ENCODE measurements at places on chromosomes 2 and 18.

GRCh38 chr2:68564426-68564825 lies 79.0 kb upstream of the PROKR1 start:
- no peak for DNase-seq

DNA sequence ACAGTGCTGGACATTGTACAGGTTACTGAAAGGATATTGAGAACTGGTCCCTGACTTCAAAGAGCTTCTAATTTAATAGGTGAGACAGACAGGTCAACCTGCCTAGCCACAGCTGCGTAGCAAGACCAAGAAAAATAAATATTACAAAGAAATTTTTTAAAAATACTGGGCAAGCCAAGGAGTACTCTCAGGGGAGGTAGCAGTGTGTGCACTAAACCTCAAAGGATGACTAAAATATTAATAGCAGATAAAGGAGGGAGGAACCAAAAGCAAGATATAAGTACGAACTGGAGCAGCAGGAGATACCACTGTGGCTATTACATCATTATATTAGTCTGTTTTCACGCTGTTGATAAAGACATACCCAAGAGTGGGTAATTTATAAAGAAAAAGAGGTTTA lies 14.9 kb downstream of the SCG2 start:
- no peak for DNase-seq

DNA sequence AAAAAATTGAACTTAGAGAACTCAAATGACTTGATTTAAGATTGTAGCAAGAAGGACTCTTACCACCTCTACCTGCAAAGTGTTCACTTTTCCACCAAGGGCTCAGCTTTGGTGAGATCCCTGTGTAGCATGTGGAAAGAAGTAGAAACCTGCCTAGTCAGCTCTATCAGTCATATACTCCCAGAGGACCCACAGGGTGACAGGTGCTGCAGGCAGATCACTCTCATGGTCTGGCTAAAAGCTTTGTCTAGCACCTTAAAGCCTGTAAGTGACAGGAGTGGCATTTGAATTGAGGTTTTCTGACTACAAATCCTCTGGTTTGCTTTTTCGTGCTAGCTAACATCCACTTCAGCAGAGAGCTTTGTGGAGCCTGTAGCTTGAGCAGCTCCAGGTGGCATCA lies 18.7 kb upstream of the NEMP2 start:
- DNase-seq: no peak

DNA sequence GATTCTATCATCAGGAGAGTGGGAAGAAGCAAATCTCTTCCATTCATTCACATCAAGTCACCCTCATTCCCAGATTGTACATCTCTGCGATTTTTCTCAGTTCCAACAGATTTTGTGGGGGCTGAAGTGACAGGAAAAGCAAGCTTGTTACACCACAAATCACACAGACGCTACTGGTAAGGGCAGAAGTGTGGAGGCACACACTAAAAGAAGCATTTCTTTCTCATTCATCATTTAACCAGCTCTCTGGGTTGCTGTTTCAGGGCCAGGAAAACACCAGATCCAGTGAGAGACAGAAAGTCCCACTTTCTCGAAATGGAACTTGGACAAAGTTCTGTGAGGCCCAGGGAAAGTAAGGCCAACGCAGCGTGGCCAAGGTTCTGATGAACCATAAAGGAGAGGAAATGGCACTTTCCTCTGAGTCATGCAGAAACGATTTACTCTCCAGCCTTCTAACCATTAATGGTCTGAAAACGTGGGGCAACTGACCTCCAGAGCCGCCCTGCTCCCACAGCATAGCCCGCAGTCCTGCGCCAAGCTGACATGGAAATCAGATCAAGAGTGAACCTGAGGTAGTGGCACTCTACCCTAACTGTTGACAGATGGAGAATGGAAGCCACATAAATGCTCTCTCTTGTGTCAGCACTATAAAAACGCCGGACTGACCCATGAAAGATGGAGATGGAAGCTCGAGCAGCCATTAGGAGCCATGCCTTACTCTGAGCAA lies 191.0 kb downstream of the C1D start:
- DNase-seq: no peak

- no peak for DNase-seq
Measured at GRCh38 chr2:161796192-161796591, 172.0 kb downstream of the SLC4A10 start.

DNA sequence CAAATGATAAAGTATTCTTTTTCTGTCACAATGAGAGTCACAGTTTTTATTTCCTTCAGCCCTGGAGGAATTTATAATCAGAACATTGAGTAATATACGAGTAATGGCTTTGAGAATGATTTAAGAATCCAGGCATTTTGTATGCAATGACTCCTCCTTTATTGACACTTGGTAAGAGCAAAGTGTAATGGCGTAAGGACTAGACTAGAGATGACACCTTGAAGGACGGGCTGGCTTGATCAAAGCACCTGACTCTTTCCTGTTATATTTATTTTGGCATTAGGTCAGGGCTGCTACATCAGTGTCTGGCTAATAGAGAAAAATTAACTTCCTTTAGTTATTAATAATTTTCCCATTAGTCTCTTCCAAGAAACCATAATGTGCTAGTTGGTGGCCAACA lies 482.4 kb upstream of the GCFC2 start:
- no peak for DNase-seq

DNA sequence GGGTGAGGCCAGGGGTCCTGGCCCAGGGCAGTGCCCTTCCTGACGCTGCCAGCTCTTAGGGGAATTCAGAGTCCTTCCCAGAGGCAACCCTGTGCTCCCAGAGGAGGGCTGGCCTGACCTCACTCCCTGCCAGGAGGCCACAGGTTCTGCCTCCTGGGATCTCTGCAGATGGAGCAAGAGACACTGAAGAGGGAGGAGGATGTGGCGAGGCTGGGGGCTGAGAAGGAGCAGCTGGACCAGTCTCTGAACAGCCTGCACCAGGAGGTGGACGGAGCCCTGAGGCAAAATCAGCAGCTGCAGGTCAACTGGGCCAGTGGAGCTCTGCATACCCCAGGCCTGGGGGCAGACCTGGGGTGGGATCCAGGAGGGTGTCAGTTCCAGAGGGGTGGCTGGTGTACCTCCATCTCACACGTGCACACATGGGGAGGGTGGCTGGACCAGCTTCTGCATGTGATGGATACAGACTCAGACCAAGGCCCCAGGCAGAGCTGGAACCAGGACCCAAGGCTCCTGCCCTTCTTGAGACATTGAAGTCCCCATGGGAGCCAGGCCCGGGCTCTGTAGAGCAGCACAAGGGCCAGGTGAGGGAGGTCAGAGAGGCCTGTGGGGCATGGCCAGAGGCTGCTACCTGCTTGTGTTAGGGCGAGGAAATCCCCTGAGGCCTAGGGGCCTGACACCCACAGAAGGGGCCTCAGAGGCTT lies 9.7 kb upstream of the SNED1 start:
- no peak for DNase-seq

DNA sequence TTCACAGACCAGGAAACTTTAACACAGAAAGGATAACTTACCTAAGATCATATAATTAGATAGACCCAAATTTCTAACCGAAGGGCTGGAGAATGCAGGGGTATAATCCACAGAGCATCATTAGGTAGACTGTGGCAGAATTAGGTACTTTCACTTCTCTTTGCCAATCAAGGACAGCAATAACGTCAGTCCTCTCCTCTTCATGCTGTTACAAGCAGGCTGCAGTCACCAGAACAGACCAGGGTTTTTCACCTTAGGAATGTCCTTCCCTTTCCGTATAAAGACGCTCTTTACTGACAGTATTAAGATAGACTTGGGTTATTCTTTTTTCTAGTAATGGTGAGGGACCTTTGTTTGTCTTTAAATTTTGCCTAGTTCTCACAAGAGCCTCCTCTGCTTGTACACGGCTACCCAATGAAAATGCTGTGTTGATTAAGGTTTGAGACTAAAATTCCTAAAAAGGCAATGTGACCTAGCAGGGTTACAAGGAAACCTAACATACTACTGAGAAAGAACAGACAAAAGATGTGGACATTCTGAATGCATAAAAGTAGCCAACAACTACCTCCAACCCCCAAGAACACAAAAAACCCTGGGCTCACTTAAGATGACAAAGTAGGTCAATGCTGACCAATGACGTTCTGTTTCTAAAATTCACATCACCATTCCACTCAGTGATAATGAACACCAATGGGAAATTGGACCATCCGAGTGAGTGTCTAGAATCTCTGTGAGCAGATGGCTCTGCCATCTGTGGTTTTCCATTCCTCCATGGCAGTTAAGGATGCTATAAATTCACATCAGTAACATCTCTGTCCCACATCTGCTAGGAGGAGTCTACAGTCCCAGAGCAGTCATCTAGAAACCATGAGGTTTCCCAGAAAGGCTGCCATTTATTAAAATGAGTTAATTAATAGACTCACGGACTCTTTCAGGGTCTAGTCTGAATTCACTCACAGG lies 2.1 kb downstream of the PDIA6 start:
- no peak for DNase-seq

DNA sequence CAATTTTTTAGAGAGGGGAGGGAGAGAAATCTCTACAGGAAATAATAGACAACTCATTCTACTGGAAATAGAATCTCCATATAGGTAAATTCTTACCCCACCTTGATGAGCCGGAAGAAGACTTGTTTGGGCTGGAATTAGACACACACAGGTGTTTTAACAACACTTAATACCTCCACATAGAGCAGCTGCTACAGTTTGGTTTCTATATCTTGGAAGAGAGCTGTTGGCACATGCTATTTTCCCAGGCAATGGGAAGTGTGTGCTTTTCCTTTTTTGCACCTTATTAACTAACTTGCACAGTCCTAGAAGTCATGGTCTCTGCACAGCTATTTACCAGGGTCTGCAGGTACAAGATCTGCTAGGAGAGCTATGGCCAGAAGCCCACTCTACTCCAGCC lies 73.7 kb downstream of the SATB2 start:
- no peak for DNase-seq

- DNase-seq: no peak
Measured at GRCh38 chr2:63842149-63843061, 709 bp downstream of the UGP2 start.

DNA sequence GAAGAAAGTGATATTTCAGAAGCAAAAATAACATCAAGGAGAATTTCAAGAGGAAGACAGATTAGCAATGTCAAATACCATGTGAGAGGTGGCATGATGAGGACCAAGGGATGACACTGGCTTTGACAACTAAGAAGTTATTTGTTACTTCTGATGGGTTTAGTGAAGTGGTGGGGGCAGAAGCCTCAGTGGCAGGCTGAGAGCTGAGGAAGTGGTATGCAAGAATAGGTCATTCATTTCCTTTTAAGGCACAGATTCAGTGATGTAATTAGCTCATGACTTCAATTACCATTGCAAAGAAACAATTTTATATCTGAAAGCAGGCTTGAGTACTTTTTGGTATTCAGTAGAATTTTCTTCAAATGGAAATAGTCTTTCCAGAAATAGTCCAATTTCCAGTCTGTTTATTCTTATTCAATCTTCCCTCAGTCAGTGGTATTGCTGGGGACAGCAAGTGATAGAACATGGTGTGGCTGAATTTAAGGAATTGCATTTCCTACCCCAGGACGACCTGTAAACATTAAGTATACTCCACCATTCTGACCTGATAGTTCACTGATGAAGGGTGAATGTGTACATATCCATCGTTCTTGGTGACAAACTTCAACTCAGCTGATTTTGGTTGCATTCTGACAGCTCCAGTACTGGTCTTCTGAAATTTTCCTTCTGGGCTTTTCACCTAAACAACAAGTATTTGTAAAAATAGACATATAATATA lies 28.2 kb downstream of the GEMIN6 start:
- no peak for DNase-seq

- no peak for DNase-seq
Measured at GRCh38 chr2:128513961-128514283, 195.3 kb upstream of the HS6ST1 start.

DNA sequence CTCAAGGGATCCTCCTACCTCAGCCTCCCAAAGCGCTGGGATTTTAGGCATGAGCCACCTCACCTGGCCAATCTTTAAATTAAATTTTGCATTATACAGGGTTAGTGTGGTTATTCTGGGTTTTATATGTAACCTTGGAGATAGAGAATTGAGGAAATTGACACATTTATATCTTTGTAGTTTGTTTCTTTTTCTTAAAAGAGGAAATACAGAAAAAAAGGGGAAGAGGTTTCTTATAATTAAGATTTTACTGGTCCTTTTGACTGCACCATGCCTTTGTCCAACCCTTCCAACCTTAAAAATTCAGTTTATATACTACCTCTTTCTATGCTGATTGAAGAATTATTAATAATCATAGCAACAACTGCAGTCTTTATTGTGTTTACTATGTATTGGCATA lies 210.1 kb upstream of the STON1 start:
- no peak for DNase-seq

GRCh38 chr2:27922842-27923241 lies 32.3 kb downstream of the BABAM2 start:
- no peak for DNase-seq

DNA sequence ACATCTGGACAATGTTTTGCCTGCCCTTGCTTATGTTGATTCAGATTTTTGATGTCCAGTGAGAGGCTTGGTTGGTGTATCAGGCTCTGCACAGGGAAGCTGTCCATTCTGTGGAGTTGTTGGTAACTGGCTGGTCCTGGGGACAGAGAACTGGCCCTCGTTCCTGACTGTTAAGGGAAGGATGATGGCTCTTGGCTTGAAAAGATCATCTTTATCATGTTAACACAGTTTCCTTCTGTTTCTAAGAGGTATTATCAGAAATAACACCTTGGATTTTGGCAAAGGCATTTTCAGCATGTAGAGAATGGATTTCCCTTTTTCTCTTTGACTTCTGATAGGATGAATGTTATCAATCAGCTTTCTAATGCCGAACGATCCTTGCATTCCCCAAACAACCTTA lies 19.3 kb downstream of the STK25 start:
- DNase-seq: no peak

DNA sequence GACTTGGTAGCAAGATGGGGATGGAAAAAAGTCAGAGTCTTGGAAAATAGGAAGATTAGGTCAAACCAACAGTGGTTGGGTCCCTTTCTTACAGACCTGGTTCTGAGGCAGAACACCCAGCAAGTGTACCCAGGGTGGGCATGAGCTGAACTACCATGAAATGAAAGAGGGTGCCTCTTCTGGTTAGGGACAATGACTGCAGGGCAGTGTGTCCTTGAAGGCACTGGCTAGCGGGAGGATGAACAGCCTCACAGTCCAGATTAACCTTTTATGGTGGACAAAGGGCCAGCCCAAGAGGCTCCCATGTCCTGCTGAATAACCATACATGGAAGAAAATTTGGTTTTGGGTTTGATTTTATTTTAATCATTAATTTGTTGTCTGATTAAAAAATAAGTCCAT lies 61.8 kb upstream of the CCDC85A start:
- no peak for DNase-seq

GRCh38 chr18:62584241-62585120 lies 61.7 kb downstream of the ZCCHC2 start:
- DNase-seq: peak; percentile 50

Data from stimulated activated CD4-positive, alpha-beta T cell treated with anti-CD3 and anti-CD28 coated beads, Interleukin-1b, Interleukin-23, amount 100 ng/mL, for 1 hour (primary cell).